CD4-positive, alpha-beta T cell treated with Interleukin-4 for 1 hour (primary cell): ENCODE measurements at places on chromosomes 1 and 21.

DNA sequence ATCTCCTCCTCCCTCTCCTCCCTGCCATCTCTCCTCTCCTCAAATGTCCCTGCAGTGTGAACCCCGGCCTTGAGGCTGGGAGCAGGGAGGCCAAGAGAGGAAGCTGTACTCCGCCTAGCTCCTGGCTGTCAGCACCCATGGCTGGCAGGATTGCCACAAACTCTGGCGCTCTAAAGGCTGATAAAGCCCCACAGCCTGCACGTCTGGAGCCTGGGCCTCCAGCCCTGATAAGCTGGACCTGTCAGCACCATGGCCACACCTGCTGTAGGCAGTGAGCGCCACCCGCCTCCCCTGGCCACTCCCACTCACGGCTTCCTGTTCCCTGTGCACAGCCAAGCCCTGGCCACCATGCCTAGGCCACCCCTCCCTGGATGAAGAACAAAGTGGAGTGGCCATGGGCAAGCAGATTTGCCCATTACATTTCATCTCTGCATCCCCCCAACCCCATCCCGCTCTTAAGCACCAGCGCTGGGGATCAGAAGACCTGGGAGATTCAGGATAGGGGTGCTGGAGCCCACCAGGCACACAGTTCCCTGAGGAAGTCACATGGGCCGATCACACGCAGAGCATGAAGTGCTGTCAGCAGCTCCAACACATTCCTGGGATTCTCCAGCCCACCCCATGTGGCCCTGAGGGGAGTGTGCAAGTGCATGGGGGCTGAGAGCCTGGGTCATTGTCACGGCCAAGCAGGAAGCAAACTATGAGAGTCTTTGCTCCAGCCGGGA is 24.2 kb upstream of the NPPB start:
- DNase-seq, result no peak

DNA sequence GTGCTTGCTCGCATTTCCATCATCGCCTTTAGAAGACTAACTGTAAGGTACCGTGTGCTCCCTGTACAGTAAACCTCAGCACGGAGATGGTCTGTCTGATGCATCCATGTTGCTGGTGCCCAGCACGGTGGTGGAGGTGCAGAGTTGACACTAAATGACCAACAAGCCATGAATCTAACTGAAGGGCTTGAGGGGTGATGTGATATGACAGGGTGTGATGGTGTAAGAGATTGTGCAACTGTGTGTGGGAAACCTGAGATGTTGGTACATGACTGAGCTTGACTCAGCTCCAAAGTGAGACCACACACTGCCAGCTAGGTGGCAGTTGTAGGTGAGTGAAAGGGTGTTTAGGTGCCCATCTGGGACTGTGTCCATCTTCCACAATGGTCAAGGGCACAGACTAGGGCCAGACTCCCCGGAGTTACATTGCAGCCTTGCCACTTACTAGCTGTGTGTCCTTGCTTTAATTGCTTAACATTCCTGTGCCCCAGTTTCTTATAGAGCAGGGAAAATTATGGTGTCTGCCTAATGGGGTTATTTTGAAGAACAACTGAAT is 21.4 kb downstream of the SLC2A1 start:
- DNase-seq, result peak; percentile 45

GRCh38 chr1:86228546-86228945 is 72.0 kb upstream of the COL24A1 start:
- no peak for DNase-seq

DNA sequence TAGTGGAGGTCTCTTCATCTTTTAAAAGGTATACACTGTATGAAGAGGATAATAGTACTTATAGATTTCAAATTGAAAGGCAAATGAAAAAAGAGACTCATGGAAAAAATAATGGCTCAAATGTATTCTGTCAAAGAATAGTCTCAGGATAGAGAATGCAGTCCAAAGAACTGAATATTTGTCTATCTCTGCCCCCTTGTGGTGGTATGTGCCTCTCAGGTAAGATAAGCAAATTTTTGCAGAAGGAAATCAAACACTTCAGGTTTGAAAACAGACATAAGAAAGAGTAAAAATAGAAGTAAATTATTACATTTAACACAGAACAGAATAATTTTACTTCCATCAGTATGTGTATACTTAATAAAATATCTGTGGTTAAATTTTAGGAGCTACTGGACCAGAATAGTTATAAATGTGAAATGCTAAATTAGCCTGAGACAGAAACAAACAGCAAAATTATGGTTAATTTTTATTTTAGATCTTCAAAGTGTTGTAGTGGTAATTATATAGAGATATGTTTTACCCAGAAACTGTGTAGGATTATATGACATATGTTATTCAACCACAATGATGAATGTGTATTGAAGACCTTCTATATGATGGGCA is 164.4 kb upstream of the PALMD start:
- DNase-seq, result no peak

DNA sequence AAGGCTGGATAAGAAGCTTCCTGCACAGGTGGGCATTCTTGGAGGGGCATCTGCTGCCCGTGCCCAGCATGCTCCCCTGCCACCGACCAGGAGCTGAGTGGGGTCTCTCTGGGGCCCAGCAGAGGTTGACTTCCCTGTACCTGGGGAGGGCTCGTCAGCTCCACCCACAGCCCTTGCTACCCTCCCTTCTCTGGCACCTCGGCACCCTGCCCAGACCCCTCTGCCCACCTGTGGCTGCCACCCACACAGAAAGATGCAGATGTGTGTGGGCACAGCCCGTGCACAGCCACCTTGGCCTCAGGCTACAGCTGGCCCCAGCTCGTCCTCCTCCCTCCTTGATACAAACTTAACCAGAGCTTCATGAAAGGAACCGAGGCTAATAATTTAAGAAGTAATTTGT is 241.2 kb upstream of the VAMP3 start:
- DNase-seq, result no peak

DNA sequence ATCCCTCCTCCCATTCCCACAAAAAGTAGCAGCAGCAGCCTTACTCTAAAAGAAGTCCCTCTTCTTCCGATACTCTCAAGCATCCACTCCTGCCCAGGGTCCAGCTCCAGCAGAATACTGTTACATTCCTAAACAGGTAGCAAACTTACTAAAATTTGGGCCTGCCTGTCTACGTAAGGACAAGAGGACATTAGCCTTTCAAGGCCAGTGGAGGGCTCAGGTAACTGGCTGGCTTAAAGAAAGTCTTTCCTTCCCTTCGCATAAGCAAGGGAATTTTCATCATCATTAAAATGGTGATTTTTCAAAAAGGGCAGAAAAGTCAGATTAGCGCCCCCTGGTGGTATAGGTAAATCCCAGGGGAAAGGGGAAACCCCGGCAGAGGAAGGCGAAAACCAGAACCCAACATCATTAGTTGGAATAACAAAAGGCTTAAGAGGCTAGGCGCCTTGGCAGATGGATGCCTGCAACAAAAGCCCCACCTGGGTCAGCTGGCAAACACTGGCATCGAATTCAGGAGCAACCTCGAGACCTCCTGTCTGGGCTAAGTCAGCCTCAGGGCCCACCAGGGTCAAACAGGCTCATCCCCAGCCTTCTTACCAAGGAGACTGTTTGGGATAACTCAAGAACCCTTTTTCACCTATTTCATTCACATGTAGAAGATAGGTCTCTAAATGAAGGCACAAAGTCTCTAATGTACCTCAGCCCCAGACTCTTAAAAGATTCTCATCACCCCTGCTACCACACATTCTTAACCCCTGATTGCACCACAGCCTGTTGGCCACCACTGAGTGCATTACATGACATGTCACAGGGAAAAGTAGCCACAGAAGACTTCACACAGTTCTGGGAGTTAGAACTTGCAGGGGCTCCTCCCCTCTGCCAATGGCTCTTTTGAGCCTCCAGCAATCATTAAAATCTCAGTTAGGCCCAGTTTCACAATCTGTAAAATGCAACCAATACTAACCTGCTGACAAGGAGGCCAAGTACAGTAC is 36.7 kb downstream of the ERI3 start:
- DNase-seq, result peak; percentile 51

DNA sequence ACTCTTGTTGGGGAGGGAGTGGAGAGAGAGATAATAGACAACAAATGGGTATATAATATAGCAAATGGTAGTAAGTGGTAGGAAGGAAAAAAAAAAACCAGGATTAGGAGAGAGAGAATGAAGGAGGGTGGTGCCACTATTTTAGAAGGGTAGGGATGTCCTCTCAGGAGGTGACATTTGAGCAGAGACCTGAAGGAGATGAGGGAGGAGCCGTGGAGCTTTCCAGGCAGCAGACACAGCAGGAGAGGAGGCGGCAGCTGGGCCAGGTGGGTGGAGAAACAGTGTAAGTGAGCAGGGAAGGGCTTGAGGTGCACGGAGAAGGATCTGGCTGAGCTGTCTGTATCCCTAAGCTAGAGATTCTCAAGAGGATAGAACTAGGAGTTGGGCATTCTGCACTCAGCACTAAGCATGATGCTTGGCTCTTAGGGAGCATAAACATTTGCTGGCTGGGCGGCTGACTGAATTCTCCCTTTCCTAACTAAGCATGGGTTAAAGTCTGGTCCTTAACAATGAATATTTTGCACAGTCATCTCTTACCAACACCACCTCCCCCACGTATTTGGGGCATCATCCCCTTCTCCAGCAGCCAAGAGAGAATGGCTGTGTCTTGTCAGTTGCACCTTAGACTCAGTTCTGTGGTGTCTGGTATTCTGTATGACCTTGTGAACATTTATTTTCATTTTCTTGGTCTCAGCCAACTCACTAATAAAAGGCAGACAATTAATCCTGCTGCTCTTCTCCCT is 27.6 kb upstream of the SARS1 start:
- no peak for DNase-seq

DNA sequence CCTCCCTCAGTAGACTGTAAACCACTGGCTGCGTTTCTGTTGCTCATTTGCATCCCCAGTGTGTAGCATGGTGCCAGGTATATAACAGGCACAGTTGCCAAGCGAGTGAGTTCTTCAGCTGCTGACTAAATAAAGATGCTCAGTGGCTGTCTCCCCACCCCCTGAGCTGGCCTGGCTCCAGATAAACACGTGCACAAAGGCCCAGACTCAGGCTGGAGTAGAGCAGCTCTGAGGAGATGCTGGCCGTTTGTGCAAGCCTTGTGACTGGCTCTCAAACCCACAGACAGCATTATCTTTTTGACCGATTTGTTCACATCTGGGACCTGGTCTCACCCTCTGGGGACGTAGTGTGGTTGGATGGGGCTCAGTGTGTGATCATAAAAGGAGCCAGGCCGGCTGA is 7.1 kb downstream of the CHRNB2 start:
- no peak for DNase-seq
